ENCODE measurements at places on chromosomes 12 and 14.

- DNase-seq = no peak
Observed at GRCh38 chr14:52917735-52918134, 33.1 kb downstream of the FERMT2 start.

GRCh38 chr14:98816195-98816594 is 455.8 kb downstream of the BCL11B start:
- no peak for DNase-seq

DNA sequence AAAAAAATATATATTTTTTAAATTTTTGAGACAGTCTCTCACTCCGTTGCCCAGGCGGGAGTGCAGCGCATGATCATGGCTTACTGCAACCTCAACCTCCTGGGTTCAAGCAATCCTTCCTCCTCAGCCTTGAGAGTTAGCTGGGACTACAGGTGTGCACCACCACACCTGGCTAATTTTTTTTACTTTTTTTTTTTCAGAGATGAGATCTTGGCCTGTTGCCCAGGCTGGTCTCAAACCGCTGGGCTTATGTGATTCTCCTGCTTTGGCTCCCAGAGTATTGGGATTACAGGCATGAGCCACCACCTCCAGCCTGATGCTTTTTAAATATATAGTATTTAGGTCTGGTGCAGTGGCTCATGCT is 24.5 kb downstream of the MDM2 start:
- DNase-seq = no peak

- no peak for DNase-seq
Observed at GRCh38 chr12:65004270-65004669, 116.8 kb downstream of the WIF1 start.

- DNase-seq = no peak
Observed at GRCh38 chr12:34600592-34601462, 578.5 kb downstream of the ALG10 start.

GRCh38 chr12:68812553-68813241 is 4.7 kb downstream of the MDM2 start:
- no peak for DNase-seq

DNA sequence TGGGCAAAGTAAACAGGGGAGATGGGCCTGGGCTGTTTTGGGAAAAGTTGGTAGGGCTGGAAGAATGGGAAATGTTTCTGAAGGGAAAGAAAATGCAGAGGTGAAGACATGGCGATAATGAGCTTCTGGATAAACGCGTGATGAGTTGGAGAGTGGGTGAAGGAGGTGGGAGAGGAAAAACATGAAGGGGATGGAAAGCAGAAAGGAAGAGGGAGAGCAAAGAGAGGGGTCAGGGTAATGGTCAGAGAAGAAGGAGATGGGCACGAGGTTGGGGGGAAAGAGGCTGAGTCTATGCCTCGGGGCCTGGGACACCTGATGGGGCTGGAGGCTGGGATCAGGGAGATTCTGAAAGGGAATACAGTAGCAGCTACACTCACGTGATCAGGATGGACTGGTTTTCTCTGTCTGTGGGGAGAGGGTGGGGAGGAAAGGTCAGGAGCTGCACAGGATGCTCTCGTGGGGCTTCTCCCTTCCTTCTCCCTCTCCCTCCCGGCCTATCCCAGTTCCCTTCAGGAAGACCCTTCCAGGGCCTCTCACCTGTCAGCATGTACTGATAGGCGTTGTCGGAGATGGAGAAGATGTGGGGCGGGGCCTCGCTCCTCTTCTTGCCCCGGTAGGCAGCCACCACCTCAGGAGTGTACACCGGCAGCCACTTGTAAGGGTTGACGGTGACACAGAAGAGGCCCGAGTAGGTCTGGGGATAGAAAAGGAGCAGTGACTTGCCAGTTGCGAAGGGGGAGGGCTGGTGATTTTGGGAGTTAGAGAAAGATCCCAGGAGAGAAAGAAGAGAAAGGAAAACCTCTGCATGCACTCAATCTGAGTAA is 3.1 kb downstream of the MYH7 start:
- no peak for DNase-seq

DNA sequence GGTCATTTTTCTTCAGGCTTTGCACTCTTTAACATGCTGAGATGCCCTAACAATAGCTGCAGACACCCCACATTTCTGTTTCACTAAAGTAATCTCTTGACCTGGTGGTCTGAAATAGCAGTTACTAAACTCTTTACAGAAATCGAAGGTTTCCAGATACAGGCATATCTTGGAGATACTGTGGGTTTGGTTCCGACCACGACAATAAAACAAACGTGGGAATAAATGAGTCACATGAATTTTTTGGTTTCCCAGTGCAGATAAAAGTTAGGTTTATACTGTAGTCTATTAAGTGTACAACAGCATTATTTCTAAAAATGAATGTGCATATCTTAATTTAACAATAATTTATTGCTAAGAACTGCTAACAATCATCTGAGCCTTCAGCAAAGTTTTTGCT is 208.7 kb downstream of the EGLN3 start:
- no peak for DNase-seq

DNA sequence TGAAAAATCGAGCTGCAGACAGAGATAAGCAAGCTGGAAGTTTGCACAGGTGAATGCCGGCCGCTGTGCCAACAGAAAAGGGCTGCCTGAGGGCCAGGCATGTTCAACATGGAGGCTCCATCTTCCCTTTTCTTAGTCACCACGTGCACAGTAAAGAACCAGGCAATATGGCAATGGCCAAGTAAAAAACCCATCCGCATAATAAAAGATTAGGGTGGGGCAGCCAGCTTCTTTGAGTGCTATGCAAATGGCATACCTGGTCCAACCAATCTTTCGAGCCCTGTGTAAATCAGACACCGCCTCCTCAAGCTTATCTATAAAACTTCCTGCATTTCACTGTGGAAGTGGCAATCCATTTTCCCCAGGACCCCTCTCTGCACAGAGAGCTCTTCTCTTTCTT is 16.7 kb downstream of the PNP start:
- no peak for DNase-seq

DNA sequence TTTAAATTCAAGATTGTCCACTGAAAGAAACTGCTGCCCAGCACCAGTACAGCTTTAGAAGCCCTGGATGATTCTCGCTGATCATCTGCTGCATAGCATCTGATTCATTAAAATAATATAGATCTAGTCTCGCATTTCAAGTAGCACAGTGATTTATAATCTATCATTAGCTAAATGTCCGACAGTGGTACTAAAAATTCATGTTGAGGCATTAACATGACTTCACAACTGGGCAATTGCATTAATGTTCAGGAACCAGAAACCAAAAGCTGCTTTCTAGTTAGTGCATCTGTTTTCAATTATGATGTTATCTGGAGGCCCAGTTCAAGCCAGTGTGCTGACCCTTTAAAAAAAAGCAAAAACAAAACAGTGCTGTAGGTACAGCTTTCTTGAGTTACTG is 1987.2 kb upstream of the SEL1L start:
- no peak for DNase-seq

Data from NCI-H187 (cell line).